Heart right ventricle (tissue), 16 donors: ENCODE measurements at places on chromosomes 3 and 15. TPM values are rescaled to one million over a fixed set of nuclear protein-coding genes. Genes with fewer than 3 reads are reported as not detected.
A peak's percentile ranks its signal among the peaks of the same experiment; 100 is the strongest.

DNA sequence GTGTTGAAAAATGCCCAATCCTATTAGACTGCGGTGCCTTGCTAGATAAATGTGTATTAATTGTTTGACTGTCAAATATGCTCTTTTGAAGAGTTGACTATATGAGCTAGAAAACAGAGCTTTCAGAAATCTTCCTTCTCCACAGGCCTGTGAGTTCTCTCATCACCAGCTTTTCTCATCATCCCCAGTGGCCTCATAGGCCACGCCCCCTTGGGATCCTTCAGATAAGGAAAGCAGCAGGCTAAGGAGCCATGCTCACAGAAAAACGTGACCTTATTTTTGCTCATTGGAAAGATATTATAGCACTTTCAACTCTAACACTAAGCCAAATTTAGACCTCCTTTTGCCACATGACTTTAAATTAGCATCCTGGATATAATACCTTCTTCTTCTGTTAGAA lies 514.4 kb upstream of the ARRDC4 start:
- no peak for DNase-seq

The PRTG gene
- total RNA-seq: 0.46 TPM

DNA sequence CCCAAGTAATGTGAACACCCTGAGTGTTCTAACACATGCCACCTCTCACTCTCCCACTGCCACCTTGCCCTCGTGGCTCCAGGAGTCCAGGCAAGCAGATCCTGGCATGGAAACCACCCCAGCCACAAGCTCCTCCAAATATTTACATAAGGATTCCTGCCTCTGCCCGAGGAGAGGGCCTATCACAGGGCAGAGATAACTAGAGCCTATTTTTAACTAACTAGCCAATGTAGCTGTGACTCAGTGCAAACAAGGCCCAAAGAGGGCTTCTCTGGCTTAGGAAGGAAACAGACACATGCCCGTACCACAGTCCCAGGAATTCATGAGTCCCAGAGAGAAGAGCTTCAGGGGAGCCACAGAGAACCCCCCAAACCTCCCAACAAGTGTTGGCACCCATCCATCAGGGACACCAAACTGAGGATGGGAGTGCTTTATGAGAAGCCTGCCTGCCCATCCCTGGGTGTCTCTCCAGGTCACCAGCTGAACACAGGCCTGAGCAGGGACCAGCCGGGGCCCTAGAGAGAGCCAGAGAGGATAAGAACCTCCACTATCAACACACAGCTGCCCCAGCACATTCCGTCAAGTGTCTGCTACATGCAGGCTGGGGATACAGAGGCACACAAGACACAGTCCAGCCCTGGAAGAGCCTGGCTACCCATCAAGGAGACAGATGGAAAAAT lies 9.2 kb downstream of the FYCO1 start:
- peak; percentile 71 for DNase-seq

DNA sequence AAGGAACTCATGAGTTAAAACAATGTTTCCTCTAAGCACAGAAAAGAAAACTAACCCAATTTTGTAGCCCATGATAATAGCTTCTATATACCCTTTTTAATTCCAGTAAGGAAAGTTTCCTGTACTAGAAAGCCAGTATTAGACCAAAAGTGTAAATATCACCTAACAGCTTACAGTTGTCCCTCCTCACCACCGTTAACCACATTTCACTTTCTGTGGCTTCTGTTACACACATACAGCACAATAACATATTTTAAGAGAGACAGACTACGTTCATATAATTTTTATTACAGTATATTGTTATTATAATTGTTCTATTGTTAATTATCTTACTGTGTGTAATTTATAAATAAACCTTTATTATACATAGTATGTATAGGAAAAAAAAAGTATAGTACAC lies 74.1 kb downstream of the ZNF280D start:
- no peak for DNase-seq

DNA sequence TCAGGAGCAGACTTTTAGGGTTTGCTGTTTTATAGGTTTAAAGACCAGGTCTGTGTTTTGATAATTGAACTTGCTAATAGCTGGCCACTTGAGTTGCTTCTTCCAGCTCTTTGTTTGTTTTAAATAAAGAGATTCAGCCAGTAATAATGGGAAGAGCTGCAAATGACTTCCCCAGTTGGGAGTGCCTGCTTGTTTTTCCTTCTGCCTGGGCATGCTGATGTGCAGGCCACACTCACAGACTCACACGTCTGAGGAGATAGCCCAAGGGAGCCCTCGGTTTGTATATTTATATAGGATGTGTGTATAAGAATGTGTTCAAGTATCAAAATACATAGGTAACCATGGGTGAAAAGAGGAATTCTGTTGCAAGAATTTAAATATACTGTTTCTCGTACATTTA lies 78.2 kb upstream of the BOC start:
- DNase-seq: no peak

DNA sequence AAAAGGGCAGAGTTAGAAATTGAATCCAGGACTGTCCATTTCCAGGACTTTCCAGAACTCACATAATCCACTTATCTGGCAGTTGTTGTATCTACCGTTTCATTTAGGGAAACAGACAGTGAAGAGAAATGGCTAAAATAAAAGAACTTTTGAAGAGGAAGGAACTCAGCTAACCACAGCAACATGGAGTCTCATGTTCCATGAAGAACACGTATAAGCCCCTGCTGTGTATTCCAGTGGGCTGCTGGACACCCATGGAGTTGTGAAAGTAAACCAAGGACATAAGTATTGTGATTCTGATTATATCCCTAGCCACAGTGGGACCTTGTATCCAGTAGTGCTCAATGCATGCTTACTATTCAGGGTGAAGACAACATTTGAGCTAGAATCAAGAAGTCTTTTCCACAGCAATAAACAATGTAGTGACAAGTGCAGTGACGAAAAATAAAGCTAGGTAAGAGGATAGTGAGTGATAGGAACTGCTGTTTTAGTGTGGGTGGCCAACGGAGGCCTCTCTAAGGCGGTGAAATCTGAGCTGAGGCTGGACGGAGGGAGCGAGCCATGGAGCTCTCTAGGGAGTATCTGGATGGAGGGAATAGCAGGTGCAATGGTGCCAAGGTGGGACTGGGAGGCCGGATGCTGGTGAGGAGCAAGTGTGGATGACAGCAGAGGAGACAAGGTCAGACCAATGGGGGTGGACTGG lies 26.8 kb upstream of the TRH start:
- no peak for DNase-seq

GRCh38 chr3:188248036-188248561 lies 94.1 kb downstream of the LPP start:
- DNase-seq: no peak

The SNX33 gene
- 10.5 TPM for total RNA-seq

GRCh38 chr3:55634345-55634744 lies 147.2 kb upstream of the WNT5A start:
- DNase-seq: no peak

GRCh38 chr3:12716605-12717151 lies 42.4 kb downstream of the TMEM40 start:
- DNase-seq: no peak

- DNase-seq: no peak
These were observed 131.7 kb upstream of the AGBL1 start for GRCh38 chr15:85947936-85948335.

GRCh38 chr3:13483988-13484695 lies 4.0 kb downstream of the HDAC11 start:
- no peak for DNase-seq

- peak; percentile 71 for DNase-seq
These were observed 77.3 kb upstream of the MAGI1 start for GRCh38 chr3:66115858-66116654.

DNA sequence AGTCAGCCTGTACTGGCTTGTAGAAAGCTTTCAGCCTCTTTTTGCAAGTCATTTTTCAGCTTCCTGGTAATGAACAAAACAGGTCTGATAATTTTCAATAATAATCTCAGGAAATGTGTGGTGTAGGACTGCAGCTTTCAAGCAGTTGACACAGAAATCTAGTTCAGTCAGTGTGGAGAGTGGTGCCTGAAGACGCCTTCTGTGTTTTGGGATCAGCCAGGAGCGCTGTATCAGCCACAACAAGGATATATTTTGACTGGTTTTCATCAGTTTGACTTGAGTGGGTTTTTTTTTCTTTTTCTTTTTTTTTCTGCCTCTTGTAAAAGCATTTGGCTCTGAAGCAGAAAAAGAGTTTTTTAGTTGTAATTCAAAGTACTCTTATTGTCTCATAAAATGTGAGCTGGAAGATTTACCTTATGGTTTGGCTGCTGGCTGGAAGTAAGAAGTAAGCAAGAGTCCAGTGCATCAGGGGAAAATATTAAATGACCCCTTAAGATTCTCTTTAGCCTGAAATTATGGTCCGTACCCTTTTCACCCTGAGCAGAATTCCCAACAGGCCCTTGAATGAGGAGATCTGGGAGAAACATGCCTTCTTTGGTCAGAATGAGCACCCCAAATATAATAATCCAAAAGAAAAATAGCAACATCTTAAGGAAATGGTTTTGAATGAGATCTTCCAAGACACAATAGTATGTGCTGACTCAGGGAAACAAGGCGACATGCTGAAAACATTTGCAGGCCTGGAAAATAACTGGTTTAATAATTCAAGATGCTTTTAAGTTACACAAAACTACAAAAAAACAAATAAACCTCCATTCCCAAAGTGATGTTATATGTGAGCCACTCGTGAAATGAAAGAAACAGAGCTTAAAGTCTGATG lies 332.7 kb upstream of the ADAMTS9 start:
- no peak for DNase-seq

- no peak for DNase-seq
These were observed 14.7 kb upstream of the ATP2B2 start for GRCh38 chr3:10520072-10520471.

The FSD2 gene
- 69.6 TPM for total RNA-seq

DNA sequence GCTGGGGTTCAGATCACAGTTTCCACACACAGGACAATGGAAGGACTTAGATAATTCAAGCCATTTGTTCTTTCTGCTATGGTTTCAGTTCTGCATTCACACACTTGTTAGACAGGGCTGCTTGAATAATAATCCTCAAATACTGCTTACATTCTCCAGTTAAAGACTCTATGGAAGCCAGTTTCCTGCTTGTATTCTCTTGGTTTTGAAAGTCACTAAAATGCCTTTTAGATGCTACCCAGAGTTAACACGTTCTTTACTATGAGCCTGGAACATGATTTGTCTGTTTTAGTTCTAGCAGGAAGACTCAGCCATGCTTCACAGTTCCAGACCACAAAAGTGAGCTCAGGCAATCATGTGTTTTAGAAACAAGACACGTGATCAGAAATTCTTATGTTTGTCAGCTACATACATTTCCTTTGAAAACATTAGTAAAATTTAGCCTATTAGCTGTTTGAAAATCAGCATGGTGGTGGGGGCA lies 152.4 kb downstream of the LEKR1 start:
- DNase-seq: no peak

DNA sequence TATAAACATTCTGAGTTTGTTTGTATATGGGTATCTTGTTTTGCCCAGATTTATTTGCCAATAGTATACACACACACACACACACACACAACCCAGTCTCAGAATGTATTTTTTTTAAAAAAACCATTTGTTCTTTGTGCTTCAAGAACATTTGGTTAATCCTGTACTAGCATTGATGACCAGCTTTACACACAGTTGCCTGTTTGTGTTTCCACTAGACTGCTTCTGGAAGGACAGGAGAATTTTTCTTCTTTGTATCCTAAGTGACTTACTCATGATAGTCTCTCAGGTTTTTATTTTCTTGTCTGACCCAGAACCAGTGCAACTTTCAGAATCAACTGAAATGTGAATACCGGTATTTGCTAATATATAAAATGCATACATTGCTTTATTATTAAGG lies 40.5 kb downstream of the U2SURP start:
- no peak for DNase-seq

- no peak for DNase-seq
These were observed 54.7 kb downstream of the FEM1B start for GRCh38 chr15:68332266-68332665.

GRCh38 chr3:160977773-160978172 lies 127.4 kb downstream of the B3GALNT1 start:
- DNase-seq: no peak

DNA sequence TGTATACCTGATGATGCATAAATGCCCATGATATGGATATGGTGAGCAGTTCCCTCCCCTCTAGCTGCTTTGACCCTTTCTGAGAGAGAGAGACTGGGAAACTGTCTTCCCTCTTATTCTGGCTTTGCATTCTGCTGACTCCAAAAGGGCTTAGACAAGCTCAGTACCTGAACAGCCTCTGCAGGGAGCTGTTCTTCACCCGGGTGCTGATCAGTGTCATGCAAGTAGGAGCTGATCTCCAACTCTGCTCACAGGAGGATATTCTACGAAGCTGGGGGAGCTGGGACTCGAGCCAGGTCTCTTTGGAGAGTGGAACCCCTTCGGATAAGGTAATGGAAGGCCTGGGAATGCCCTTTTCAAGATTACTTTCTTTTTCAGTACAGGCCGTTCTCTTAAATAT lies 237.1 kb downstream of the RYR3 start:
- no peak for DNase-seq

GRCh38 chr15:58608711-58609110 lies 140.8 kb downstream of the ADAM10 start:
- no peak for DNase-seq

The FOXB1 gene
- total RNA-seq: not detected

DNA sequence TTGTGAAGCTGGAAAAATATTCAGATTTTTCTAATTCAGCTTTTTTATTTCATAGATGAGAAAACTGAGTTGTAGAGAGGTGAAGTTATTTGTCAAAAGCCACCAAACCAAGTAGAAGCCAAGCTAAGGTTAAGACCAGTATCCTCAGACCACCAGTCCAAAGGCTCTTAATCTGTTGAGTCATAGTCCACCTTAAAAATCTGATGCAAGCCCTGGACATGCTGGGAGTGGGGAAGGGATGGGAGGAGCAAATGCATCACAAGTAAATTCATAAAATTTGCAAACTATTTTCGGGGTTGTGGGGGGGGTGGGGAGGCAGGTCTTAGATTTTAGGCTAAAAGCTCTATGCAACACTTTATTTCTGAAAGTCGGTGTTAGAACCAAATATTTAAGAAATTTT lies 307.7 kb upstream of the SEMA6D start:
- no peak for DNase-seq

GRCh38 chr3:9994086-9994844 lies 7.6 kb upstream of the EMC3 start:
- DNase-seq: no peak

The TRIM69 gene
- total RNA-seq: 70.5 TPM

GRCh38 chr3:34969513-34969912 lies 669.8 kb upstream of the ARPP21 start:
- no peak for DNase-seq

DNA sequence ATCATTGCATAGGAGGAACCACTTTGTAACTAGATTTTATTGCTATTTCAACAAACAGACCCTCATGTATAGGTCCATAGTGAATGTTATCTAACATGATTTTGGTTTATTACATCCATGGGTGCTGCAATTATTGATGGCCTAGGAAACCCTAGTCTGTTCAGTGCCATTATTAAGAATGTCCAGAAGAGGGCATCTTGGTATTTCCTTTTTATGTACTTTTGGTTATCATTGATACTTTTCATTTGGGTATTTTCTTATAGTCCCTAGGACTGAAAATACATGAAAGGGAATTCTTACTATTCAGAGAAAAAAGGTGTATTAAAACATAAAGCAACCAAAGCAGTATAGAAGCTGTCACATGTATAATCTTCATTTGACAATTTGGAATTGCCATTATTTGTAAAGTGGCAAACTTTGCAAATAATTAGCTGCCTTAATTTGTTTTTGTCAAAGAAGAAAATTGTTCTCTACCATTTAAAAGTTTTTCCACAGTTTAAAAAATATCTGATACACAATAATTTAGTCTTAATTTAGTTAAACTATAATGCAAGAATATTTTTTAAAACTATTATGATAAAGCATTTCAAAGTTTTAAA lies 48.7 kb downstream of the CNOT10 start:
- DNase-seq: no peak
